Stomach (tissue), 19 donors: ENCODE measurements at places on chromosomes 16 and 17. TPM values are rescaled to one million over a fixed set of nuclear protein-coding genes. Genes with fewer than 3 reads are reported as not detected.

Gene DNAH3
- not detected for total RNA-seq

Gene KPNA2
- total RNA-seq = 5.4 TPM

Gene CACNG5
- total RNA-seq = not detected

DNA sequence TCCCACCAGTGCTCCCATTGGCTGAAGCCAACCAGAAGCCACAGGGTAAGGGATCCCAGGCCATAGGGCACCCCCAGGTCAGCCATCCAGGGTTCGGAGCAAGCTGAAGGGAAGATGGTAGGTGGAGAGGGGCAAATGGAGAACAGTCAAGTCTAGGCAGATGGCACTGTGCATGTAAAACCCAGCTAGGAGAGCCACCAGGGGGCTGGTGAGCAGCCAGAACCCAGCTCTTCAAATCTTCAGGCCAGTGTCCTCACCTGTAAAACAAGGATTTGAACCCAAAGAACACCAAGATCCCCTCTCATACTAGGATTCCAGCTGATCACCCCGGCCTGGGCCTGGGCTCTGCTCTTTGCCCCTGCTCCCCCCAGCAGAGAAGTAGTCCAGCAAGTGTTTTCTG lies 43.5 kb downstream of the GINS3 start:
- no peaks in the 10 kb centered on the region for H3K4me1 ChIP-seq
- H3K27me3 ChIP-seq = peaks cover 5% of the 10 kb centered on the region
- no peak overlapping the region for H3K27ac ChIP-seq
- no peaks in the 10 kb centered on the region for H3K36me3 ChIP-seq
- no peak for DNase-seq

DNA sequence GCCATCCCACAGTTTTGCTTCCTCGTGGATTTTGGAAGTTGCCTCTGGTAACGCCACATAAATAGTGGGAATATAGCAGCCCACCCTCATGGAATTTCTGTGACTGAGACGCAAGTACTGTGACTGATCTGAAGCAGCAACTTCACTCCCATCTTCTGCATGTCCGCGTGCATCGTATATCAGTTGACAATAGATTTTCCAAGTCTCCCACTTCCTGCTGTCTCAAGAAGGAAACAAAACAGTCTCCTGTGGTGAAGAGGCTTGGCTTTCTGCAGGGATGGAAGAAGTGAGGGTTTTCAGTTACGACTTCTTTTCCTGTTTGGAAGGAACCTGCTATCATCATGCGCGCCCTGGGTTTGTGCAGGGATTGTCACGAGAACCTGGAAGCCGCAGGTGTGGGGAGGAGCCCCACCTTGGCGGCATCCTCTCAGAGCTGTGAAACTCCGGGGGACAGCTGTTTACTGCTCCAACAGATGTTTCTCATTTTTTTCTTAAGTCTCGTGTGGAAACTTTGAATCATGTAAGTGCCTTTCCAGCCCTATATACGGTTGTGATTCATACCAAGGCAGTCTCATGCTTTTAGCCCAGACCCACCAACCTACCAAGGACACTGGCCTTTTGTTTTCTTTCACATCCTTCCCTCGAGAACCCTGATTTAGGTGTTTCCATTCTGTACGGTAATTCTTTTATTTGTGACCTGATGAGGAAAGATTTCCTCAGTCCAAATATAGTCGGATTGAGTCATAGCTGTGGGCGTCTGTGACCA lies 57.5 kb downstream of the WIPI1 start:
- H3K4me3 ChIP-seq = no peak overlapping the region
- H3K27ac ChIP-seq = no peak overlapping the region
- peaks cover 7% of the 10 kb centered on the region for H3K4me1 ChIP-seq
- H3K27me3 ChIP-seq = no peaks in the 10 kb centered on the region

- no peak overlapping the region for H3K4me3 ChIP-seq
- H3K4me1 ChIP-seq = no peaks in the 10 kb centered on the region
- no peaks in the 10 kb centered on the region for H3K27me3 ChIP-seq
Measured at GRCh38 chr16:15772579-15773293, 84.1 kb downstream of the MYH11 start.

Gene ENO3
- 2.3 TPM for total RNA-seq

Gene ADAD2
- total RNA-seq = 0.18 TPM

Gene TERB1
- not detected for total RNA-seq

DNA sequence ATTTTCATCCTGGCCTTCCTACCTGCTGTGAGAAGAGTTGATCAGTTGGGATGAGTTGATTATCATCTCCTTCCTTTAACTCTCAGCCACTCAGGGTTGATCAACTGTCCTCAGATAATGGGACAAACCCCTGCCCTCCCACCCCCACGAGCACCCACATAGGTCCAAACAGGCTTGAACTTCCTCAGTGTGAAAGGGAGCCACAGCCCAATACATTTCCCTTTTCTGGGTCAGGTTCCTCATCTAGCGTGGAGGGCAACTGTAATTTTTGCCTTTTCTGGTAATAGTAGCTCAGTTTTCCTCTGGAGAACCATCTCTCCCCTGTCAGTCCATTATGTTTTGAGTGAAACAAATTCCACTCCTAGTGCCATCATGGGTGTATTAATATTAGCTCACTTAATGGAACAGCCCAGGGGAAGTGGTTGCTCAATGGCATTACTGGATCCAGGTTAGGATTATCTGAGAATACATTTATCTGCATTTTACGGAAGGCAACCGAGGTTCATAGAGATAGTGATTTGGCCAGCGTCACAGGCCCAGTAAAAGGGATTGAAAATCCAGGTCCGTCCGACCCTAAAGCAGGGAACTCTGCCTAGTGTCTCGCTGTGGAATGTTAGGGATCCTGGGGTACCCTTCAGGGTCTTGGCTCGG lies 476 bp upstream of the LPCAT2 start:
- H3K4me3 ChIP-seq = peak overlapping the region; percentile 72
- DNase-seq = no peak
- H3K27ac ChIP-seq = peak overlapping the region; percentile 82
- H3K4me1 ChIP-seq = peaks cover 35% of the 10 kb centered on the region

DNA sequence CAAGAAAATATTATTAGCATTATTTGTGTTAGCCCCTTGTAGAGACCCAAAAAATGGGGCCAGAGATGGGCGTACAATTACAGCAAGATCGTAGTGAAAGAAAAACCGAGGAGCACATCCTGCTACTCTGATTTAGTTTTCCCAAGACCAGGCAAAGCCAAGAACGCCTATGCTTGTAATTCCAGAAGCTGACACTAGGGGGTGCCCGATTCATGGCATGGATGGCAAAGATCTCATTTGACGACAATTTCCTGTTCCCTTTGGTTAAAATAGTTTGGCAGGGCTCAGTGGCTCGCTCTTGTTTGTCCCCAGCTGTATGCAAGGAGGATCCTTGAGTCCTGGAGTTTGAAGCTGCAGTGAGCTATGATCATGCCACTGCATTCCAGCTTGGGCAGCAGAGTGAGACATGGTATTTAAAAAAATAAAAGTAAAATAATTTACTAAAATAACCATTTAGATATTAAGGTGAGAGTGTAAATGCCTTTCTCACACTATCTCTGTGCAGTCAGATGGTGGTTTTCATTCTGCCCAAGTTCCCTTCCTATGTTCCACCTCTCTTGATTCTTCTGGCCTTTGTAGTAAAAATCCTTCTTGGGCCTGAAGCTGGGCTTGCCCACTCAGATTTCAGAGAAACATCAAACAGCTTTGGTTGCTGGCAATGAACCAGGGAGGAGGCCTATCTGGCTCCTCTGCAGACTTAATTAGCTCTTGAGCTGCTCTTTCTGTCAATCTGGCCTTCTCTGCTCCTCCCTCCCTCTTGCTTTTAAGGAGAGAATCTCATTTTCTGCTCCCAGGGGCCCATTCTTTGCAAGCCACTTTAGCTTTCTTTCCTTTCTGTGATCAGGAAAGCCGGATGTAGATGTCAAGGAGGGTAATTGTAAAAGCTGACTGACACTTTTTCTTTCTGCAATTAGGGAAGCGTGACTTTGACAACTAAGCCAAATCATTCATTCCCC lies 31.2 kb downstream of the TMEM238L start:
- no peaks in the 10 kb centered on the region for H3K27me3 ChIP-seq
- peak overlapping the region; percentile 47 for H3K27ac ChIP-seq
- H3K36me3 ChIP-seq = no peaks in the 10 kb centered on the region
- peak; percentile 90 for DNase-seq
- peaks cover 22% of the 10 kb centered on the region for H3K4me1 ChIP-seq

DNA sequence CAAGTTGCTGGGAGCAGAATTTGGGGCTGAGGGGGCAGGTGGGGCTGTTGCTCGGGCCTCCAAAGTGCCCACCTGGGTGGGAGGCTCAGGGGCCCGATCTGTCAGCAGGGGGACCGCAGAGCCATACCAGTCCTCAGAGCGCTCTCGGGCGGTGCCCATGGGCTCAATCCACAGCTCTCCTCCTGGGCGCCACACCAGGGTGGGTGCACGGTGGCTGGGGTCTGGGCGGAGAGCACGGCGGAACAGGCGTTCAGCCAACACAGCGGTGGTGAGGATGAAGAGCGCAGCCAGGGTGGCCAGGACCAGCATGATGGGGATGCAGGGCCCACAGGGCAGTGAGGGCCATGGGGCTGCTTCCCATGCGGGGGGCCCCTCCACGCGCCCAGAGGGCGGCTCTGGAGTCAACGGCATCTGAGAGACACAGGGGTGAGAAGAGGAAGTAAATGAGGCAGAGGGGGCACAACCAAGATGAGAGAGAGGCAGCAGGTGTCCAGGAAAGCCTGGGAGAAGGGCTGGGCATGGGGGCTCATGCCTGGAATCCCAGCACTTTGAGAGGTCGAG lies 1.2 kb downstream of the C16orf54 start:
- H3K4me3 ChIP-seq = peak overlapping the region; percentile 51
- H3K27ac ChIP-seq = peak overlapping the region; percentile 81
- no peaks in the 10 kb centered on the region for H3K27me3 ChIP-seq
- no peaks in the 10 kb centered on the region for H3K36me3 ChIP-seq

GRCh38 chr17:51036084-51036483 lies 84.6 kb downstream of the SPAG9 start:
- no peaks in the 10 kb centered on the region for H3K27me3 ChIP-seq
- no peak overlapping the region for H3K4me3 ChIP-seq
- no peak for DNase-seq
- H3K4me1 ChIP-seq = no peaks in the 10 kb centered on the region

- H3K27me3 ChIP-seq = no peaks in the 10 kb centered on the region
- H3K4me1 ChIP-seq = no peaks in the 10 kb centered on the region
- H3K27ac ChIP-seq = no peak overlapping the region
- no peak for DNase-seq
- H3K4me3 ChIP-seq = no peak overlapping the region
Measured at GRCh38 chr17:62998665-62999393, 32.8 kb downstream of the TANC2 start.

GRCh38 chr17:11880714-11881113 lies 116.6 kb downstream of the ZNF18 start:
- DNase-seq = peak; percentile 69
- no peaks in the 10 kb centered on the region for H3K36me3 ChIP-seq
- H3K27ac ChIP-seq = no peak overlapping the region

Gene HIRIP3
- total RNA-seq = 1.8 TPM

DNA sequence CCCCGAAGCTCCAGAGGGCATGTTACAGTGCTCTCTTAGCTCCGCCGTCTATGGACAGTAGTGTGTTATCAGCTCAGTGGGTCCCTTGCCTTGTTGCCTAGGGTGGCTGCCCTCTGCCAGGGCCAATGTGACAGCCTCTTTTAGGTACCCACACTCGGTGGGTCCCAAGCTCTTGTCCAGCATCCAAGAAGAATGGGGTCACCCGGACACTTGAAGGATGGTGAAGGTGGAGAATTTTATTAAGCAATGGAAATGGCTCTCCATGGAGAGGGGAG lies 57.0 kb downstream of the RNF213 start:
- H3K36me3 ChIP-seq = peaks cover 85% of the 10 kb centered on the region
- DNase-seq = no peak
- no peaks in the 10 kb centered on the region for H3K4me1 ChIP-seq
- no peak overlapping the region for H3K27ac ChIP-seq
- no peak overlapping the region for H3K4me3 ChIP-seq

Gene ASPHD1
- total RNA-seq = 4.5 TPM

Gene CYBA
- 208 TPM for total RNA-seq

DNA sequence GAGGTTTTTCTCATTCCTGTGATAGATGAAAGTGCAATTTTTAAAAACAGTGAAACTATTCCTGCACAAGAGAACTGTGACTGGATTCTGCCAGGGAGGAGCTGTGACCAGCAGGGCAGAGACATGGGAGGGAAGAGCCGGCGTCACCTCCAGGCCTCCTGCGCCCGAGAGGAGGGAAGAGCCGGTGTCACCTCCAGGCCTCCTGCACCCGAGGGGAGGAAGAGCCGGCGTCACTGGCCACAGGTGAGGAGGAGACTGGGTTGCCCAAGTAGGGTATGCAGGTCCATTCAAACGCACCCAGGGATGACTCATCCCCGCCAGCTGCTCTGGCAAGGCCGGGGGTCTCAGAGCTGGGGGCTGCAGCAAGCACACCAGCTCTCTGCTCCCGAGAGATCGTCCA lies 56.7 kb downstream of the METRNL start:
- H3K36me3 ChIP-seq = no peaks in the 10 kb centered on the region
- DNase-seq = no peak
- no peaks in the 10 kb centered on the region for H3K27me3 ChIP-seq
- no peak overlapping the region for H3K4me3 ChIP-seq
- H3K4me1 ChIP-seq = no peaks in the 10 kb centered on the region

Gene RBFOX1
- 20.9 TPM for total RNA-seq

Gene HASPIN
- total RNA-seq = not detected

Gene NEUROD2
- not detected for total RNA-seq

- no peaks in the 10 kb centered on the region for H3K27me3 ChIP-seq
- H3K4me3 ChIP-seq = peak overlapping the region; percentile 12
- H3K36me3 ChIP-seq = no peaks in the 10 kb centered on the region
- peak overlapping the region; percentile 91 for H3K27ac ChIP-seq
- peak; percentile 90 for DNase-seq
Measured at GRCh38 chr17:82882715-82883418, 43.0 kb upstream of the ZNF750 start.

DNA sequence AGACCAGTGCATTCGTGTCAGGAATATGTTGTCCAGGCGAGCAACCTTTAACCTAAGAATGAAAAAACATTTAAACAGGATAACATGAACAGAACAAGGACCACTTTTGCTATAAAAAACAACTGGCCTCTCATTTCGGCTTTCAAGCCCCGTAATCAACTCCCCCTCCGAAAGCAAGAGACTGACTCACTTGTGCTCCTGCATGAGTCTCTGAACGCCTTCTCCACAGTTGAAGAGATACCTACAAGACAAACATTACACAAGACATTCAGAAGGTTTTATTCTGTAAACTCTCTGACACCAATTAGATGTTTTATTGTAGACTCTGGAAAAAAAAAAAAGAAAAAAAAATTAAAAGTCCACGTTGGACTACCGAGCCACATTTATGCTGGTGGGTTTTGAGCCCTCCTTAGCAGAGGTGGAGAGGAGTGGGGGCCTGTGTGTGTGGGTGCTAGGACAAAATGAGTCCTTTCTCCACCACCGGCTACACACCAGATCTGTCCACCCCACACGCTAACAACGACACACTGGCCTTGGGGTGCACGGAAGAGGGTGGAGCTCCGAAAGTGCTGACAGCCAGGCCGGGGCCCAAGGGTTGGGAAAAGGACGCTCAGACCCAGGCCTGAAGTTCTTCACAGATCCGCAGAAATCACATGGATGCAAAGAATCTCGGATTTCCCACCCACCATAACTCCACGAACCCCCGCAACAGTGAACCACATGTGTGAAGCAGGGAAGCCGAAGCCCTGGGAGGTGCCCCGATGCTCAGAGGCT lies 759 bp downstream of the ELAC2 start:
- H3K4me1 ChIP-seq = peaks cover 24% of the 10 kb centered on the region
- DNase-seq = no peak
- H3K27ac ChIP-seq = peak overlapping the region; percentile 90
- H3K27me3 ChIP-seq = no peaks in the 10 kb centered on the region
- H3K36me3 ChIP-seq = peaks cover 34% of the 10 kb centered on the region

- H3K36me3 ChIP-seq = no peaks in the 10 kb centered on the region
- H3K27me3 ChIP-seq = peaks cover 50% of the 10 kb centered on the region
- peaks cover 27% of the 10 kb centered on the region for H3K4me1 ChIP-seq
- peak within 1 kb of the TSS; percentile 72 for H3K4me3 ChIP-seq
- DNase-seq = peak; percentile 91
Measured at GRCh38 chr17:74972107-74972972, at the start of gene HID1. TSS of gene HID1 (minus strand) at chr17:74972759. CDS start at chr17:74972656, 103 bp downstream.

GRCh38 chr17:78919861-78920450 lies 5.2 kb downstream of the TIMP2 start:
- DNase-seq = no peak
- H3K4me3 ChIP-seq = no peak overlapping the region
- H3K36me3 ChIP-seq = no peaks in the 10 kb centered on the region
